ENCODE measurements at places on chromosomes 3 and 15.

DNA sequence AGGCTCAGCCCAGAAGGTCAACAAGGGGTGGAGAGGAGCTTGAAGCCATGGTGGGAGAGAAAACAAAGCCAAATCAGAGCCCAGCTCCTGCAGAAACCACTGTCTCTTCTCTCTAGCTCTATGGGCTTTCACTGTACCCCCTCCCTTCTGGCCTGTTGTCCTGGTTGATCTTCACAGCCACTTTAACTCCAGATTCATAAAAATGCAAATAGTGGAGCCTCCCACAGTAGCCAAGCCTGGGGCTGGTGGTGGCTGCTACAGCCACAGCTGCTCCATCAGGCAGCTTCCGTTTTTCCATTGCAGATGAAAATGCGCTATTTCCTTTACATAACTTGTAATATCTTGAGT is 20.7 kb upstream of the CAV3 start:
- no peak for DNase-seq

GRCh38 chr3:110494728-110495127 is 576.9 kb upstream of the NECTIN3 start:
- DNase-seq, result no peak

DNA sequence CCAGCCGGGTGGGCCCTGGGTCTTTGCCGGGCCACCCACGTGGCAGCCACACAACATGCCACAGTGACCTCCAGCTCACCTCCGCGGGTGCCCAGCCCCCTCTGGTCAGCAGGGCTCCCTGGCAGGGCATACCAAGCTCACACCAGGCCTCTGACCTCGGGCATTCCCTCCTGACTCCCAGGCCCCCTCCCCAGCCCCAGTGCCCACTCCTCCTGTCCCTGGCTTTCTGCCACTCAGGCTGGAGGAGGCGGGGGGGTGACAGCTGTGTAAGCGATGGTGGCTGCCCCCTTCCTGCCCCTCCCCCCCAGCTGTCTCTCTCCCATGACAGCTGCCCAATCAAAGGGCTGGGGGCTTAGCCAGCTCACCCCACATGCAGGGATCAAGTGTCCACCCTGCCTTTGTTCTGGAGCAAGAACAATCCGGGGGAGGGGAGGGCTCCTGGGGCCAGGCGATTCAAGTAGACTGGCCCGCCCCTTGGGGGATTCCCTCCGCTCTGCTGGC is 3.3 kb downstream of the PCBP4 start:
- DNase-seq, result no peak

DNA sequence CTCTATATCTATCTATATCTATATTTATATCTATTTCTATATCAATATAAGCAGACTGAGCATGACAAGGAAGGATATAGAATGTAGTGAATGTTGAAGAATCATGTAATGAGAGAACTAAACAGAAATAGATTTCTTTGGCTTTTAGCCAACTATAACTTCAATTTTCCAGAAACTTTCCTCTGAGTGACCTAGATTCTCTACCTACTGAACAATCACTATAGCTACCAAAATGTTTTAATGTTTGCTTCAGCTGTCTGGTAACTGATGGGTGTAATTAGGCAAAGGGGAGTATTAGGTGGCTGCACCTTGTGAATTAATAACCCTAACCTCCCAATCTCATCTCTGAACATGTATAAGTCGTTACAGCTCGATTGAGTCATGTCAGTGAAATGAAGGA is 76.4 kb upstream of the ROBO1 start:
- no peak for DNase-seq

DNA sequence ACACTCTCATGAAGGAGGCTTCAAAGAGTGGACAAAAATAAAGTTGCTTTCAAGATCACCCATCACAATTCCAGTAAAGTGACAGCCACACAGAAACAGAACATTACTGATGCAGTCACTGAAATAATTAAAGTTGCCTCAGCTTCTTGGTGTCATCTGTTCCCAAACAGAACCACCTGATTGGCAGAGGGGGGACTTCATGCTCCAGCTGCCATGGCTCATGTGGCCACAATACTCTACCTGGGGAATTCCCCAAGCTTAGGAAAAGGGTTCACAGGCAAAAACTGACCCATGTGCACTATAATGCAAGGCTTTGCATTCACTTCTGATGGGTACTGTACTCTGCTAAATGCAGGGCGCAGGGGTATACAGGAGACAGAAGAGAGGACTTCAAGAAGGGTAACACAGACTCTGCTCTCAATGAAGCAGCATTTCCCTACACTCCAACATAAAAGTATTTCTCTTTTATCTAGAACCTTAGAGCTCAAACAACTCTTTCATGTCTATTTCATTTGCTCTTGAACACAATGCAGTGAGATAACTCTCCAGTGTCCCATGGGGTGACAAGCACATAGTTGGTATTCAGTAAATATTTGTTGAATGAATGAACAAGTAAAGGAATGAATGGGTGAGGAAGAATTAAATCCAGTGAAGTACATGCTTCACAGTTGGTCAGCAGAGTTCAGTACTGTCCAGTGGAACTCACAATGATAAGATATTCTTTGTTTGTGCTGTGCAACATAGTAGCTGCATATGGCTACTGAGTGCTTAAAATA is 8.6 kb upstream of the CTNNB1 start:
- no peak for DNase-seq

DNA sequence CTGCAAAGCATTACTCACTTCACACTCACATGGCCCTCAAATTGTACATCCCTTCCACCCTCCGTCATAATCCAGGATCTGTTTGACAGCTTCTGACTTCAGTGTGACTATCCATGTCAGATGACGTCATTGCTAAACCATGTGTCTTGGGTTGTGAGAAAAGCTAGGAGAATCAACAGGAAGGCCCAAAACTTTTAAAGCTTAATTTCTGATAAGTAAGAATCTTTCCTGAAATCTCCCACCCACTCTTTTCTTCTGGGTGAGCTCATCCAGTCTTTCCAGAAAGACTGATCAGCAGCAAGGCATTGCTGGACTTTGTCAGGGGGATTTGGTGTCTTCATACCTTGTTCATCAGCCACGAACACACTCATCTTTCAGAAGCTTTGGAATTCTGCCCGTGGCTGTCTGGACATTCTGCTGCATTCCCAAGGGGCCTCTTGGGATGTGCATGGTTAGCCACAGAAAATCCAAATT is 11.5 kb upstream of the LMCD1 start:
- no peak for DNase-seq

DNA sequence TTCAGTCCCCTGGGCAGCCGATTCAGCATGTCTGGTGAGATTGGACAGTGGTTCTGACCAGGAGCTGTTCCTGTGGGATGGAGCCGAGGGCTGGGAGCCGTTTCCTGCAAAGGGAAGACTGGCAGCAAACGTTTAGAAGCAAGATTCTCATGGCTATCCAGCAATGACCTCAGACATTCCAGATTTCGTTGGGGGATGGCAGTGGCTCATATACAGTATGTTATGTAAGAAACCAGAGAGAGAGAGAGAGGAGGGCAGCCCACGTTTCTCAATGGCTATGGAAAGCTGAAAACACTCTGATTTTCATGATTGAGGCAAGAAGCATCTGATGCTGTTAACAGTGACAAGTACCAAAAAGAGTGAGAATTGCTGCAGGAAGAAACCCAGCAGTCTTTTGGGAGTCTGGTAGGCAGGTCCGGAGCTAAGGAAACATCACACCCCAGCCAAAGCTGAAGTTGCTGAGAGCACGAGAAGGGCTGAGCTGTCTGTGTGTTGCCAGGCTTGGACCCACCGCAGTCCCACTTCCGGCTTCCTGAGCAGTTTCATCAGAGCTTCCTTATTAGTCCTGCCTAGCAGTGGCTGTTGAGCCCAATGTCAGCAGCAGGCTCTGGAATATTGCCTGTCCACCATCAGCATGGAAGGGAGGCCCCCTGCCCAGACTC is 25.6 kb upstream of the VPS8 start:
- no peak for DNase-seq

DNA sequence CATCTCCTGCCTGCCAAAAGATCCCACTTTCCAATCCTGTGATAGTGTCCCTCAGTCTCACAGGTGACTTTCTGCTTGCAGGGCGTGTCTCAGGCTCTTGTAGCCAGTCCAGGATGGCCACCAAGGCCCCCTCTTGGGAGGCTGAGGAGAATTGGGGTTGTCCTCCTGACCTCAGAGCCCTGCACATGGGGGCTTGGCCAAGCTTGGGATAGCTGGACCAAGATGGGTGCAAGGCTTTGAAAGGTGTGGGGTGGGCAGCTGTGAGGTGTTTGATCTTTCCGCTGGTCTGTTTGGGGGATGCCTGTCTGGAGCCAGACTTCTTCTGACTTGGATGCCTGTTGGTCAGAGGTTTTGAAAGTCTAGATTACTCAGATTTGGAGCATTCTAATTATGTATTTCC is 12.0 kb upstream of the CPNE9 start:
- DNase-seq, result no peak

- DNase-seq, result no peak
These were observed 28.0 kb upstream of the TMOD3 start for GRCh38 chr15:51801391-51801835.

DNA sequence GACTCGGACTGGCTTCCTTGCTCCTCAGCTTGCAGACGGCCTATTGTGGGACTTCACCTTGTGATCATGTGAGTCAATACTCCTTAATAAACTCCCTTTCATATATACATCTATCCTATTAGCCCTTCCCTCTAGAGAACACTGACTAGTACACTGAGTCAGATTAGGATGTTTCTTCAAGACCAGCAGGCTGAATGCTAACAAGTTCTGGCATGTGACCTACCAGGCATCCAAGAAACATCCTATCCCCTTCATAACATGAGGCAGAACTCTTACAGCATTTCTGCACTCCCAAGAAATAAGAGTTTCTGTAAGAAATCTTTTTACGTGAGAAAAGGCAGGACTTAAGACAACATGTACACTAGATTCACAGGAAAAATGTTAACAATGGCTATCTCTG is 9.3 kb downstream of the CFAP92 start:
- DNase-seq, result no peak

- DNase-seq, result no peak
These were observed 45.1 kb downstream of the WHAMM start for GRCh38 chr15:82854554-82854953.

GRCh38 chr3:143514874-143515273 is 333.4 kb downstream of the SLC9A9 start:
- DNase-seq, result no peak

DNA sequence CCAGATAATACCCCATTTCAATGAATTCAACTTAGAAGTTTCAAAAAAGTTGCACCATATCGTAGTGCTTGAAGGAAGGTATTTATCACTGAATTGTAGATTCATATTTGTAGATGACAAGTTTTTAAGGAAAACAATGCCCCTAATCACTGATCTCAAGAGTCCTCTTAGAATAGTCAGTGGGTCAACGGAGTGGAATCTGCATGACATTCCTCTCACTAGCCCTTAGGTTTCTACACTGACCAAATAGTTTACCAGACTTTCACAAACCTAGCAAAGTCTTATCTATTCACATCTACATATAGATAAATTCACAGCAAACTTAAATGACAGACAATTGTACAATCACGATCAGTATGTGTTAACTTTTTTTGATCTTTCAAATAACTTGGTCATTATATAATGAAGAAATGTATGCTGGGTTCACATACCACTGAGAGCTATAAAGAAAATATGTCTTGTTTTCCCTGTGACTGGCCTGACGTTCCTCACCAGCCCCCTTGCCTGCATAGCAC is 35.7 kb upstream of the PHLDB2 start:
- no peak for DNase-seq

DNA sequence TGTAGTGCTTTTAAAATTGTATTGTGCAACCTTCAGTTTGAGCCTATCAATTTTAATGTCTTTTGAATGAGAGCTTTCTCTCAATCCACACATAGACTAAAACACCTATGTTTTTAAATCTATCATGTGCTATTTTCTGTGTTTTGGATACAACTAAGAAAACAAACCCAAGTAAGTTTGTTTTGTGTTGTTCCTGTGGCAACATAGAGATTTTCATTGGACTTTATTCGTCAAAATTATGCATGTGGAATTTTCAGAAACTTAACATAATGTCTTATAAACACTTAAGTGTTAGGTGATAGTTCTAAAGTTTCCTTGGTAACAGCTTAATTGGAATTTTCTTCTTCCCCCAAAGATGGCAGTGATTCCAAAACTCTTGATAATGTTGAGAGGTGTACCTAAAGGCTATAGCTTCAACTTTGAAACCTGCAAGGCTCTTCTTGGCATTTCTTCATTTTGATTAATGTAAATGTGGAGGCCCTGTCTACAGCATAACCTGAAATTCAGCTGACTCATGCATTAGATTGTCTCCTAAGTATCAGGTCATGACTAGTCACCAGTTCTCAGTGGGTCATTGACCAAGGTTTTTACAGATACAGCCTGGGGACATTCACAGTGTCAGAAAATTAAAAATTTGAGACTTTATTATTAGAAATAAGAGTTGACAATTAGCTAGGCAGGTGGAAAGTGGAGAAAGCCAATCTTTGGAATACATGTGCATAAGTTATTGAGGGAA is 44.4 kb downstream of the COL6A5 start:
- DNase-seq, result no peak

- DNase-seq, result no peak
These were observed 372.8 kb downstream of the MAGI1 start for GRCh38 chr3:65665915-65666314.

- no peak for DNase-seq
These were observed 7.8 kb upstream of the AEN start for GRCh38 chr15:88613074-88613944.

DNA sequence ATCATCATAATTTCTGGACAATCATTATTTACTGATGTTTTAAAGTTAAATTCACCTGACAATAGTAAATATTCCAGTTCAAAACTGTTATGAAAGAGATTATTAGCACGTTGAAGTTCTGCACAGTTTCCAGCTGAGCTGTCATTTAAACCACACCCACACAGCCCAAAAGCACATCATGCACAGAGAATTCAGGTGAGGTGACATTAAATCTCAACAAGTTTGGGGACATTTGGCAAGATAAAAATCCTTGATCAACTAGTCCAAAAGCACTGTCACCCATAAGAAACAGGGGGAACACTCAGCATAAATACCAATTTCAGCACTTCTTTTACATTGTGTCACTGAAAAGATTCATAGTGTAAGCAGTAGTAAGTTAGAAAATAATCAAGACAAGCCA is 6.9 kb downstream of the NCEH1 start:
- DNase-seq, result no peak

DNA sequence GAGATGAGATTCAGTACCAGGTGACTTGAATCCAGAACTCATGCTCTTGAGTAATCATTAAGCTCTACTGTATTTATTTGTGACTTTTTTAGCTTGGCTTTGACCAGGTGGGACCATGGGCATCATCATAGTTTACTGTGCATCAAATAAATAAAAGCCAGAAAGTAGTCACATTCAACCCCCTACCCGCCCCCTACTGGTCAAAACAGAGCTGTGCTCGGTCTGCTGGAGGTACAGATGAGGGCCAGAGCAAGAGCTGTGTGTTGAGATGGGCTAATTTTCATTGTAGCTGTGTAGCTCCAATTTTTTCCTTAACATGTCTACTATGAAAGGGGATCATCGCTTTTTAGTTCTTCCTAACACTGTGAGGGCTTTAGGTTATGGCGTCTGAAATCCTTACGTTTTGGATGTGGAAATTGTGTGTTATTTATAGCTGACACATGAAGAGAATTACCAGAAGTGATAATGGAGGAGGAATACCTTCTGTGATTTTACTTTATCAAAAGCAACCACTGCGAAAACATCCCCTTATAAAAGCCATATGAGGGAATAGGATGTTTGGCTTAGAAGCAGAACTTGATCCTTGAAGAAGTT is 375.1 kb downstream of the PTPRG start:
- no peak for DNase-seq
